ENCODE measurements at places on chromosomes 5 and 9.

DNA sequence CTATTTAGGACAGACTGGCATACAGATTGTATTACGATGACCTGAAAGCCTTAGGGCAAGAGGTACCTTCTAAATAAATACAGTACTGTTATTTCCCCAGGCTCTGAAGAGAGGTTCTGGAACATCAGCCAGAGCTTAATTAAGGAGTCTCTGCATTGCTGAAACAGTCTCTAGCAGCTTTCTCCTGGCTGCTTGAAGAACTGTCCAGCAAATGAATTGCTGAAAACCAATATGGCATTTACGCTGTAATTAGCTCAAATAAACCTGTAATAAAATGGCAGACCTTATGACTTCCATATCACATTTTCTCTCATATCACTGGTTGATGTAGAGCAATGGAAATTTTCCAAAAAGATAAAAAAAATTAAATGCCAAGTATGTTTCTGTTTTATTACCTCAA is 636.3 kb downstream of the GABRG2 start:
- peak; percentile 2 for DNase-seq

- DNase-seq = no peak
Measured at GRCh38 chr9:117307701-117308100, 107.2 kb downstream of the ASTN2 start.

GRCh38 chr5:83665631-83666030 is 55.0 kb downstream of the HAPLN1 start:
- no peak for DNase-seq

DNA sequence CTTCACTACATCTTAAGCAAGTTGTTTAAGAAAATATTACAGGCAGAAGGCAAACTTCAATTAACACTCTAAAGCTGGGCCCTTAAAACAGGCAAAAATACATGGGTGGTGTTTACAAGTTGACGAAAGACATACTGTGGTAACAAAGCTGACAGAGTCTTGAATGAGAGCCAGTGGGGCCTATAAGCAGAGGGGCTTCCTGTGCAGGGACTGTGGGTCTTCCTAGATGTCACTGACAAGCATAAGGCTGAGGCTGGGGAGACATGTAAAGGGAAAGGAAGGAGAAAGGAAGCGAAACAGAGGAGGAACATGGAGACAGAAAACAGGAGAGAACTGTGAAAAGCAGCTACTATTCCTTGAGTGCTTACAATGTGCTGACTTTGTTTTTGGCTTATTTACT is 308.0 kb upstream of the RPS23 start:
- no peak for DNase-seq

GRCh38 chr5:122972877-122973276 is 63.6 kb downstream of the PPIC start:
- DNase-seq = peak; percentile 43

DNA sequence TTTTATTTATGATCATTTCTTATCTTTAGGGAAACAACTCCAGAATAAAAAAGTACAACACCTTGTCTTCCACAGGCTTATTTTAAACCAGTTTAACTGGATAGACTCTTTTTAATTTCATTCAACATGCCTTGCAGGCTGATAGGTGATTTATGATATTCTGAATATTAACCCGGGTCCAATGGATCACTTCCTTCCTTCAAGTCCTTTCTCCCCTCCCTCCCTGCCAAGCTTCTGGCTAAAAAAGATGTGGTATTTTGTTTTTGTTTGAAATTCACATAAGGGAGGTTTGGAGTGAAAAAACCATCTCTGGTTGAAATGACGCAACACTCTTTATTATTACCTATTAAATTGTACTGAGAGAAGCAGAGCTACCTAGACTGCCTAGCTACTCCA is 265.3 kb downstream of the MLLT3 start:
- no peak for DNase-seq

- no peak for DNase-seq
Measured at GRCh38 chr9:100269656-100270055, 83.1 kb downstream of the TEX10 start.

DNA sequence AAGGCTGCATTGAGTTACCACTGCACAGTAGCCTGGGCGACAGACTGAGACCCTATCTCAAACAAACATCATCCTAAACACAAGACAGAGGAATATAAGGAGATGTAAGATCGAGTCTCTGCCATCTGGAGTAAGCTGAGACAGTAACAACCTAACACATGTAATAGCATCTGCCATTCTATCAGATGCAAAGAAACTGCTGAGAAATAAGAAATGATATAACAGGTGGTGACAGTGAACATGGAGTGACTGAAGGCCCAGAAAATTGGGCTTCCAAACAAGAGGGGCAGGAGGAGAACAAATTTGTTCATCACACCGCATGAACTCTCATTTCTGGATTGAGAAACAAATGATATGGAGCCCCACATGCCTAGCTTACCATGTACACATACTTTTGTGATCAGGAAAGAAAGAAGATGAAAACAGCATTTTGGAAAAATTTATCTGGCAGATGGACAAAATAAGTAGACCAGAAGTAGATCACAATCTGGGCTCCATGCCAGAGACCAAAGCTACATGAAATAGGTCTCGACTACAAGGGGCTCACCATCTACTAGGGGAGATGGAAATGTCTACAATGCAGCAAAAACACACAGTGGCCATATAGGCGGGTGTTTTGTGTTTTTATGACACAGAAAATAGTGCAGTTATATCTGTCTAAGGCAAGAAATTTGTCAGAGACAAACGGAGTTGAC is 45.5 kb downstream of the ECPAS start:
- DNase-seq = no peak

- no peak for DNase-seq
Measured at GRCh38 chr5:179404321-179405053, 59.2 kb upstream of the ADAMTS2 start.

DNA sequence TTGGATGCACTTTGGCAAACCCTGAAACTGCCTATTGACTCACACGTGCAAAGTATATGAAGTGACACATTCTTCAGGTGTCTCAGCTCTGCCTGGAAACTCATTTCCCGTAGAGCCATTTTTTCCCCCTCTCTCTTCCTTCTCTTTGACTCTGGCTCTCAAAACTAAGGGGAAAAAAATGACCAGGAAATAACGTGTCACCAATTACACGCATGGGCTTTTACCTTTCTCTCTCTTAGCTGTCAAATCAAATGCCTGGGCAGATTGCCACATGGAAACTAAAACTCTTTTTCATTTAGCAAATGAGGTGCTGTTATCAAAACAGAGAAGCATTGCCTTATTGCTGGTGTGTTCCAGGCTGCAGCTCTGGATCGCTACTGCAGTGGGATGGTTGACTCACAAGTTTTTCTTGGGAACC is 18.3 kb upstream of the IFNK start:
- DNase-seq = peak; percentile 43

DNA sequence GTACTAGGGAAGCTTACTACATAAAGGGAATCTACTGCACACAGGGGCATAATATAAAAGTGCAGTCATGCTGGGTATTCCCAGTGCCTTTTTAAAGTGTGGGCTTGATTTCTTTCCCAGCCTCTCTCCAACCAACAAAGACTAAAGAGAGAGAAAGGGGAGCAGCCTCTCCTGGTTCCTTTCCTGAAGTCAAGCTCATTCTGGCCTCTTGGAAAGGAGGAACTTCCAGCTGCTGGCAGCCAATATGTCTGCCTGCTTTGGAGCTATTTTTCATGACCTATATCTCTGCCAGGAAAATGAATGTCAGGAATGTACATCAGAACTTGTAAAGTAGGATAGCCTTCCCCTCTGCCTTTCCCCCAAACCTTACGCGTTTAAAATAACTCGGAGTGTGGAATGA is 57.1 kb downstream of the RAB3C start:
- no peak for DNase-seq

DNA sequence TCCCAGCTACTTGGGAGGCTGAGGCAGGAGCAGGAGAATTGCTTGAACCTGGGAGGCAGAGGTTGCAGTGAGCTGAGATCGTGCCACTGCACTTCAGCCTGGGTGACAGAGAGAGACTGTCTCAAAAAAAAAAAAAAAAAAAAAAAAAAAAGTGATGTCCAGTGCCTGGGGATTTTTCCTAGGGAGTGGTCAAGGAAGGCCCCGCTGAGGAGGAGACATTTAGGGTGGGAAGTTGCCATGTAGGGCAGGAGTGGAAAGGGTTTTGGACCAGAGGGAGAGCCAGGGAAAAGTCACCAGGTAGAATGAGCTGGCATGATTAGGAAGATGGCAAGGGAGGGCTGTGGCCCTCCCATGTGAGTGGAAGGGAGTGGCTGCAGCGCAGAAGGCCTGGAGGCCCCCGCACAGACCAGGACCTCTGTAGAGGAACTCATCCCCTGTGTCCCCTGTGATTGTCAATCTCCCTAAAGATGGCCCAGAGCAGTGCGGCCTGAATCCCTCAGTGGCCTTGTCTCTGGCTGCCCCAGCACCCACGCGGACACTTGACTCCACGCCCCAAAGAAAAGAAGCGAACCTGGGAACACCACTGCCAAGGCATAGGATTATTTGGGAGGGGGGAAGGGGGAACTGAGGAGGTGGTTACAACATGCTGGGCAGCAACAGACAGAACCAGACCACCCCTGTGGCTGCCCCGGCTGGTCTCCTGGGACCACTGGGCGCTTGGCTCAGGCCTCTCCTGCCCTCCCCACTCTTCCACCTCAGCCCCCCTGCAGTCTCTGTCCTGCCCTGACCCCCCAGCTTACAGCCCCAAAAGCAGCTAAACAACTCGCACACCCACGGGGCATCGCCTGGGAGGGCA is 2.6 kb upstream of the SQSTM1 start:
- DNase-seq = no peak

GRCh38 chr9:110357505-110357904 is 19.8 kb upstream of the TXNDC8 start:
- no peak for DNase-seq

DNA sequence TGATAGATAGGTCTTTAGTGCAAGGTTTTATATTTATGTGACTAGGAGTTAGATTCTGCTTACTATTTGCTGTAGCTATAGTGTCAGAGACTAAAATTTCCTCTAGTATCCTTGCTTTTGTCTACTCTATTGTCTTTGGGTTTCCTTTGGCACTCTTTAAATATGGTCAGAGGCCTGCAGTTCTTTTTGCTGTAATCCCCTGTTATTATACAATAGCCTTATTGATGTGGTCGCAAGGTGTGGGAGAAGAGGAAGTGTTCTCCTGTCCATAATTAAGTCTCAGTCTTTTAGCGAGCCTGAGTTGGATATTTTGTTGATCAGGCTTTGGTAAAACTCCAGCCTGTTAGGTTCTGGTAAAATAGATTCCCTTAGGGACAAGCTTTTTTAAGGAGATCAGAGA is 34.9 kb downstream of the LURAP1L start:
- no peak for DNase-seq

DNA sequence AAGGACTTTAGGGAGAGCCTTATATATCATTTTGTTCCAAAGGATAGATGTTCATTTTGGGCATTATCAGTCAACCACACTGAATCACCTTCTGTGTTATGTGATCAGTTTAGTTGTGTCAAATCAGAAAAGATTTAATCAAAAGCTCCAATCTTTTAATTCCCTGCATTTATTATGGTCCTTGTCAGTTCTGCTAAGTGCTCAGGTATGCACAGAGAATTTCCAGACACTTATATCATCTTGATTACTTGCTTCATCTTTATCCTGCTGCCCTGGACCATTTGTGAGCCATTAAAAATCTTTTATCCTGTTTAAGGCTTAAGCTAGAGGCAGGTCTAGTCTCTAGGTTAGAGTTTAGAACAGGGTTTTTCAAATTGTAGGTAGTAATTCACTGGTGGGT is 179.1 kb downstream of the CWC27 start:
- no peak for DNase-seq

DNA sequence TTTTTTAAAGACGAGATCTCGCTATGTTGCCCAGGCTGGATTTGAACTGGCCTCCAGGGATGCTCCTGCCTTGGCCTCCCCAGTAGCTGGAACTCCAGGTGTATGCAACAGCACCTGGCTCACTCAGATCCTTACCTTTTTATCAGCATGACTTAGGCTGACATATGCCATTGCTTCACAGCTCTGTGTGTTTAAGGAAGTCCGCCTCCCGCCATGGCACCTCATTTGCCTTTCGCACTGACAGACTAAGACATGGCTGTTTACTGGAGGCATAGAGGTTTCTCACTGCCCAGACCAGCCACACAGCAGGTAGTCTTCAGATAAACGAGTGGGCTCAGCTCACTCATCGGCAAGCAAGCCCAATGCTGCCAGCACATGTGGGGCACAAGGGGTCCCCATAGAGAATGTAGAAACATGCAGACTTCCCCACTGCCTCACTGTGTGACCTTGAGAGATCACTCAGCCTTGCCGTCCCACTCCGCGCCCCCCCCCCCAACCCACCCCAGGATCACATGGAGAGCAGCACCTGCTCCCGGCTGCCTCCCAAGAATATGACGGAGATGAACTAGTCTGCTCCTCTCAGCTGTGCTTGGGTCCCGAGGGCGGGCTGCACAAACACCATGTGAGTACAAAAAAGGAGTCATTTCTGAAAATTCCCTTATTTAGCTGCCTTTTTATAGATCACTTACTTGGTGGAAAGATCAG is 62.8 kb downstream of the DCP2 start:
- no peak for DNase-seq

Measured in RKO (cell line).